ENCODE measurements at places on chromosomes 4 and X.

DNA sequence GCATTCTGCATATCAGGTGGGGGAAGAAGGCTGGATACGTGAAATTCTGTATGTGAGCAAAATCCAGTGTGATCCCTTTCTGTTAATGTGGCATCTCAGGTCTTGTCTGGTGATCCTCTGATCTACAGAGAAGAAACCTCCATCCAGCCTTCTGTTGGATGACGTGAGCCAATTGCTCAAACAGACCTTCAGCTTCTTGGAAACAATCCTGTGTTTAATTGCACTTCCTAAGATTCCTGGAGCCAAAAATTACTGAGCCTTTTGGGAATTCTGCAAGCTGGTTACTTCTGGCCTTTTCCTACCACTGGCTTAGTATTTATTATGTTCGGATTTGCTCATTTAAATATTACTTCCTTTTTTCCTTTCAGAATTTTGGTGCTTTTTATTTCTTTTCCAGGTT lies 51.2 kb downstream of the TRIML1 start:
- no peak for DNase-seq

GRCh38 chr4:6992728-6993677 lies 50.2 kb upstream of the TADA2B start:
- DNase-seq, result no peak

- no peak for DNase-seq
These were observed 369.5 kb upstream of the FAM241A start for GRCh38 chr4:111775556-111776297.

GRCh38 chr4:106355193-106355592 lies 13.4 kb downstream of the GIMD1 start:
- no peak for DNase-seq

DNA sequence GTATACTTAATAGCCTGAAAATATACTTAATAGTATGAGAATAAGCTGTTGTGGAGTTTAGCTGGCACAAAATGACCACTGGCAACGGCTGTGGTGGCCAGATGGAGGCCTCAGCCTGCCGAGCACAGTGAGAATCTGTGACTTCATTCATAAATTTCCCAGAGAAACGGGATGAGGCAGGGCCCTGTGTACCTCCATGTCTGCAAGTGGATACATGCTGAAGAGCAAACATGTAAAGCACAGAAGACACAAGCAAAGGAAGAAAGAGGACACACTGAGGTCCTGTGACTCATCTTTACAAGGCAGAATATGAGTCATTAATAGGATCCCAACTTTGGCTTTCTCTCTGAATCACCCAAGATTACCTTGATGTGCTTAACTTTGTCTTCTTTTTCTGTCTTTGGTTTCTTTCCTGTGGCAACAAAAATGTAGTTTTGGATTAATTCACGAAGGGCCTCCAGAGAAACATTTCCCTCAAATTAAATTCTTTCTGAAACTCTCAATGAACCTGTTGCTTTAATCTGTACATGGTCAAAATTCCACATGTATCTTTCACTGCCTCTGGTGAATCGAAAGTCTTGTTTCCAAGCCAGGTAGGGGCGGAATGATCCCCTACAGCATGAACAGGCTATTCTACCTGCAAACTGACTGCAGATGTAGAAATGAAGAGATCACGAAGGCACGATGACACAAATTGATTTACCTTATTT lies 56.4 kb downstream of the IRF2 start:
- peak; percentile 49 for DNase-seq

DNA sequence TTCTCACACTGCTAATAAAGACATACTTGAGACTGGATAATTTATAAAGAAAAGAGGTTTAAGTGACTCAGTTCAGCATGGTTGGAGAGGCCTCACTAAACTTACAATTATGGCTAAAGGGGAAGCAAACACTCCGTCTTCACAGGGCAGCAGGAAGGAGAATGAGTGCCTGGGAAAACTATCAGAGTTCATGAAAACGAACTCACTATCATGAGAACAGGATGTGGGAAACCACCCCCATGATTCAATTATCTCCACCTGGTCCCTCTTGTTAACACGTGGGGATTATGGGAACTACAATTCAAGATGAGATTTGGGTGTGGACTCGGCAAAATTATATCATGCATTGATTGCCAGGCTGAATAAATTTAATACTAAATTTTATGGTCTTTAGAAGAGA lies 592.7 kb downstream of the GRXCR1 start:
- DNase-seq, result no peak

DNA sequence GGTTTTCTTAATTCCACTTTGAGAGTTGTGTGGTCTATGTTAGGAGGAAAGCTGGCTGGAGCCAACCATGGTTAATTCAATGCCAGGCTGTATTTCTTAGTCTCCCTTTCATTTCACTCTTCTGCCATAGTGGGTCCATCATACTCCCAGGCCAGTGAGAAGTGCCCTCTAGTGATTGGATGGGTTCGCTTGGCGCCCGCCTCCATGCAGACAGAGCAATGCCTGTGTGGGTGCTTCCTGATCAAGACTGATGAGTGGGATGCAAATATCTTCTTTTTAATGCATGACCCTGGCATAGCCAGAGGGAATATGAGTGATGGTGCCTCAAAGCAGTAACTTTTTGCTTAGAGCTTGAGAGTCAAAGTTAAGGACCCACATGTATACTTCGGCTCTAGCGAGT lies 6.4 kb downstream of the BMX start:
- no peak for DNase-seq

DNA sequence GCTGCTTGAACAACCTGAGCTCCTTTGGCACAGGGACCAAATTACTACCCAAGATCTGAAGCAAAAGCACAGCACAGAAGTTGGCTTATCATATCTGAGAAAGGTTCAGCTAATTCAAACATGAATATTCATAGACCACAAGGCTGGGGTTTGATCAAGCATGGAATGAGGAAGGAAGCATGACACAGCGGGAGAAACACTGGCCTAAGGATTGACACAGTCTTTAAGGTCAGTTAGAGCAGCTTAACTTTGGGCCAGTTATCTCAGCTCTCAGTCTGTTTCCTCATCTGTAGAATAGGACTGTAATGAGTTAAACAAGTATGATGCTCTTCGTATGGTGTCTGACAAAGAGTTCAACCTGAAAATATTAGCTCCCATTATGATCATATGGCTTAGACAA lies 88.5 kb upstream of the CBR4 start:
- DNase-seq, result peak; percentile 2

DNA sequence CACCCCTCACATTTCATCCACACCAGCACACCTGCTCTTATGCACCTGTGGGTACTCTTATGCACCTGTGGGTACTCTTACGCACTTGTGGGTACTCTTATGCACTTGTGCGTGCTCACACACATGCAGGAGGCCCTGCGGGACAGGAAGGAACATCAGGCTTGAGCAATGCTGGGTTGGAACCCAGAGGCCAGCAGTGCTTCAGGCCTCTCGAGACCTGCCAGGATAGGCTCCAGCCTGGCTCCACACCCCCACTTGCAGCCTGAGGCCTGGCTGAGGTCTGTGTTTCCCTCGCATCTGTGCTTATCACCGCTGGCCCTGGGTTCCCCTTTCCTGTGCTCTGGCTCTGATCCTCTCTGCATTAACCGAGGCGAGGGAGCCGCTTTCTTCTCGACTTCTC lies 34.7 kb downstream of the SORCS2 start:
- no peak for DNase-seq

DNA sequence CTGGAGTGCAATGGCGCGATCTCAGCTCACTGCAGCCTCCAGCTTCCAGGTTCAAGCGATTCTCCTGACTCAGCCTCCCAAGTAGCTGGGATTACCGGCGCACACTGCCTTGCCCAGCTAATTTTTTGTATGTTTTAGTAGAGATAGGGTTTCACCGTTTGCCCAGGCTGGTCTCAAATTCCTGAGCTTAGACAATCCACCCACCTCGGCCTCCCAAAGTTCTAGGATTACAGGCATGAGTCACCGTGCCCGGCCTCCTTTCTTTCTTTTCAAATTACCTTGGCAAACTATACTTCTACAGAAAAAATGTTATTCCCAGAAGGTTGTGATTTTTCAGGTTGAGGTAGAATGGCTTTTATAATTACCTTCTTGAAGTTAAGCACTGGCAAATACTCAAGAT lies 321.9 kb upstream of the PRPS2 start:
- no peak for DNase-seq

DNA sequence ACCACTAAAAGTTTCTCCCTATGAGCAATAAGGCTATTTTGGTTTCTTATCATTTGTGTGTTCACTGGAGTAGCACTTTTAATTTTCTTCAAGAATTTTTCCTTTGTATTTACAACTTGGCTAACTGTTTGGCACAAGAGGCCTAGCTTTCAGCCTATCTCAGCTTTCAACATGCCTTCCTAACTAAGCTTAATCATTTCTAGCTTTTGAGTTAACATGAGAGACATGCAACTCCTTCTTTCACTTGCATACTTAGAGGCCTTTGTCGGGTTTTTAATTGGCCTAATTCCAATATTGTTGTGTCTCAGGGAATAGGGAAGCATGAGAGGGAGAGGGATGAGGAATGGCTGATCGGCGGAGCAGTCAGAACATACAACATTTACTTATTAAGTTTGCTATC lies 349.8 kb downstream of the OPHN1 start:
- no peak for DNase-seq

DNA sequence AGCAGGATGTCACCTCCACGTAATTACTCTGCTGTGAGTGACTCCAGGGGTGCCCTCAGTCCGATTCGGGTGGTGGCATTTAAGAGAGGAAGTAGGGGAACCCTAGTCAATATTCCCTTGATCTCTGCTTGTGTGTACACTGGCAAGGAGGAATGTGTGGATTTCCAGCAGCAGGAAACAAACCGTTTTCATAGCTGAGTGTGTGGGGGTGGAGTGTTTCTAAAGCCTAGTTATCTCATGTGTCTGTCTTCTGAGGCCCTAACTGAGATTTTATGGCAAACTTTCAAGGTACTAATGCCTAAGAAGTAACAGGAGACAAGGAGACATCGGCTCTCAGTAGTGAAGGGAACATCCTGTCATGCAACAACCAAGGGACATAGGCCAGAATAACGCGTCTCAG lies 6.6 kb upstream of the CLDN24 start:
- DNase-seq, result no peak

DNA sequence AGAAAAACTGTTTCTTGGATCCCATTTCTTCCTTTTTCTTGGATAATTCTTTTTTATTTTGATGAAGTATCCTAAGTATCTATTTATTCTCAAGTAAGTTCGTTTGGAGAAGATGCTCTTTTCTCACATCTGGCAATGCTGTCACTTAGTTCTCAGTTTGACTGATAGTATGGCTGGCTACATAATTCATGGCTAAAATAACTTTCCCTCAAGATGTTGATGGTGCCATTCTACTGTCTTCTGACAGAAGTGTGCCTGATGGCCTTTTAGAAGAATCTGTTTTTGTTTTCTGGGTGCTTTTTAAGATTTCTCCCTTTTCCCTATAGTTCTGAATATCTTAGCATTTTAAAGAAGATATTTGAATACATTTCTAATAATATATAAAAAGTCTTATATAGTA lies 41.6 kb downstream of the EVC2 start:
- no peak for DNase-seq

DNA sequence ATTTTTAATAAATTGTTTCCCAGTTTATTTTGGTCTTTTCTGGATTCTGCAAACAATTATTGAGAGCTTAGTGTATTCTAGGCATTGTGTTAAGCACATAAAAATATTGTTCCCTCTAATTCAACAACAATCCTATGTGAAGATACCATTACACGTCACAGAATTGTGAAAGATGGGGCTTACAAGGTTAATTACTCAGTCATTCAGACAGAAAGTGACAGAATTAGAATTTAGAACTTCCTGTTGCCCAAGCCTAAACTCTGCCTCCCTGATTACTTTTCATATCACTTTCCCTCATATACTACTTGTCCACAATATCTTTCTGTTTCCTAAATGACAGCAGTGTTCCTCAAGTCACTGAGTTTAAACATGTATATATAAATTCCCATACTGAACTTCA lies 186.7 kb upstream of the VEGFC start:
- DNase-seq, result no peak

DNA sequence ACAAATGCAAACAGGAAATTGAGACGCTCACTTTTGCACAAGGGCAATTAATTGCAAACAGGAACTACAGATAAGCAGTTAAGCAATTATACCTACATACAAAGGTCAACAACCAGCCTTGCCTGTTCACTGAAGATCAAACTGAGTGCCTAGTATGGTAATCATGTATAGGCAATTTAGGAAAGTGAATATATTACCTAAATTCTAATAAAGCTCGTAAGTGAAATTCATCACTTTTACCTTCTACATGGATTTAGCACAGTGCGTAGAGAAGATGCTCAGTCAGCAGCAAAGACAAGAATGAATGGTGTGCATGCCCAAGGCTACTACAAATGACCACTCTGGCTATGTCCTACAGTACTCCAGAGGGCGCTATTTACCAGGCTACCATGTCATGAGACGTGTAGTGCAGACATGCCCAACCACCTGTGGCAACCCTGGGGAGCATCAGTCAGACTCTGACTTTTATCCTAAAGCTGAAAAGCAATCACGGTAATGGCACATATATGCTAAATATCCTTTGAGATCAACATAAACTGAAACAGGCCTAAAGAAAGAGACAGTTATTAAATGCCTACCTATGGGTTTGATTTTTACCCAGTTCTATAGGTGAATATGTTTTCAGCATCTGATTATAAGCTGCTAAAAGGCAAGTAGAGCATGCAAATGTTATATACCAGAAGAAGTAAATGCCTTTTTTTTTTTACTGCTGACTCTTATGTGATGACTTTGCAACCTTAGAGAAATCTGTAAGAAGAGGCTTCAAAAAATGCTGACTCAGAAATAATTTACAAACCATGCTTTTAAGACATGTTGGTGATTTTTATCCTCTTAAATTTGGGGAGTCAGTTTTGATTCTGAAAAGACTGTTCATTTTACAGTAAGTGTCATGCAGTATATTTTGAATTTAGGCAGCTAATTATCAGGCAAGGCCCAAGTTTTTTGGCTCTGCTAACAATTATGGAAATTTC lies 178.0 kb downstream of the PPP3CA start:
- peak; percentile 69 for DNase-seq

DNA sequence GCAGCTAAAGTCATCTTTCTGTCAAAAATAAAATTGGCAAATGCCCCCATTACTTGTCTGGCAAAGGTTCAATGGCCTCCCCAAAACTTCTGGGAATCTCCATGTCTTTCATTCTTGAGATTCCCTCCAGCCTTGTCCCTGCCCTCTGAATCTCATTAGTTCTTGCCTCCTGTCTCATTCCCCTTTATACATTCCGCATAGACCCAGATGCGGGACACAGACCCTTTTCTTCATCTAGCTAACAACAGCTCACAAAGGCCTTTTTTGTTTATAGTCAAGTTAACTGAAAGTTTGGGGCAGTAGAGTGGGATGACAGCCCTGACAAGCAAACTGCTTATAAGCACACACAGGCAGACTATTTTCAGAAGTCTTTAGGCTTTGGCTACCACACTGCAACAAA lies 306.1 kb upstream of the FAM241A start:
- no peak for DNase-seq

DNA sequence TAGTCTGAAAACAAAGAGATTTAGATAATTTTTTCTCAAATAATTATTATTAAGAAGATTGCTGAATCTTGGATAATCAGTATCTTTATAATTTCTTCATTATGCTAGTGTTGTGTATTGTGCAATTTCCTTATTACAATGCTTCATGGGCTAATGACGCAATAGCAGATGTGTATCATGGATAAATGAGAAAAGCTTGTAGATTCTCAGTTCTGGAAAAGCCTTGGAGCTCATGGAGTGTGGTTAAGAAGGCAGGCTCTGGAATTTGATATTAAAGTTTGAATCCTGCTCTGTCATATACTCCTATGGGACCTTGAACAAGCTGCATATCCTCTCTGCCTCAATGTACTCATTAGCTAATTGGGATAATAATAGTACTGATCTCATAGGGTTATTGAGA lies 18.9 kb upstream of the CXCL8 start:
- DNase-seq, result no peak

All from CD4-positive, alpha-beta T cell treated with Interleukin-10 for 1 hour (primary cell).